ENCODE measurements at places on chromosomes 7 and 10.

DNA sequence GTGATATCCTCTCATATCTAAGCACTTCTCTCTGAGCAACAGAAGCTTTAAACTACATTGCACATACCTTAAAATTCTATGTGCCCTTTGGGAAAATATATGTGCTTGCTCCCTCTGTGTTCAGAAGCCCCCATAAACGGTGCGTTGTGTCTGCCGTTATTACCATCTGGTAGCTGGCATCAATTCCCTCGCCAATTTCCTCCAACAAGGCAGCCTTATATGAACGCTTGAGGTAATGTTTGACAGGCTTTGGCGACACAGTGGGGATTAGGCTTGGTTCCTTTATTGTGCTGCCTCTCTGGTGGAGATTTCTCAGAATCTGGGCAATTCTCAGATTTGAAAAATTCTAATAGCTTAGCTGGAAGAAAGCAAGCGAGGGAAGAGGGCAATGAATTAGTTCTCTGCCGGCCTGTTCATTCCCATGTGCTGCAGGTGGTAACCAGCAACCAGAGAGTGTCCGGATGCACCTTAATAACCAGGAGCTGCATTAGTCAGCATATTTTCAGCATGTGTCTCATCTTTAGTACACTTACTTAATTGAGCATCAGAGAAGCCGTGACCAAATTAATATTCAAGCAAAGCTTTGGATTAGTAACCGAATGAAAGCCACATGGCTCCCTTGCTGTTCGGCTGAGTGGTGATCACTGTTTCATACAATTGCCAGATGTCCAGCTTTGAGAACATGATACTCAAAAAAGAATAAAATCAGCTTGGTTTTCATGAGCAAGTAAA lies 7.3 kb upstream of the PPP1R17 start:
- no peak for DNase-seq

GRCh38 chr7:103962070-103962469 lies 27.4 kb downstream of the RELN start:
- no peak for DNase-seq

DNA sequence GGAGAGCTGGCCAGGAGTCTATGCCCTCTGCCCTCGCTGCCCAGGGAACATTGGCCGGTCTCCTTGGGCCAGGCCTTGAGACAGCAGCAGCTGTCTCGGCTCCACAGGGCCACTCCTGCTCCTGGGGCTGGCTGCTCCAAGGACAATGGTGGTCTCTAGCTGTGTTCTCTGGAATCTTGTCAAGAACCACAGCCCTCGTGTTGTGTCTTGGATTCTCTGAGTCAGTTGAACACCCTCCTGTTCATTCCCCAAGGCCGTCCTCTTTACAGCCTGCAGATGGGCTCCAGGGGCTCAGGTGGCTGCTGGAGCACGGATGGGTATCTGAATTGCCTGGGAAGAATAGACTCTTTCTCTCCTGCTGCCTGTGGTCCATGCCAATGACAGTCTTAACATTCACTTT lies 511.1 kb downstream of the GLRX3 start:
- no peak for DNase-seq

DNA sequence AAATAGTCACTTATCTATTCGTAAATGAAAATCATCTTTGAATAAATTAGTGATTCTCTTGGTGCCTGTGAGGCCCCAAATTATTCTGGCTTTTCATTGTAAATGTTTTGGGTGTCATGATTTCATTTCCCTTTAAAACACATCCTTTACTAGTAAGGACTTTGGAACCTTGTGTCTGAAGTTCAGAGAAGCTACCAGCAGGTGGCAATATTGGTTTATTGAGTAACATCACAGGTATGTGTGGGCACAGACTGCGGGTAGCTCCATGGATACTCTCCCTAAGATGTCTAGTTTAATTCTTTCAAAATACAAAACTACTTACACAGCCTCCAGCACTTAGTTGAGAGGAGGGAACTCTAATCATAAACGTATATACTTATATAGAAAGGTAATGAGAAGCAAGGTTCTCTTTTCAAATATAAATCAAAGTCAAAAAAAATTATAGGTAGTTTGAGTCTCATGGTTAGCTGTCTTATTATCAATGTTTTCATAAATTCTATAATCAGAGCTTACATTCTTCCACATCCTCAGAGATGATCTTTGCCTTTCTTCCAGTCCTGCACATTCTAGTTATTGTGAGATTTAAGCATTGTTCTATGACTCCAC lies 449.6 kb downstream of the GRM8 start:
- DNase-seq: peak; percentile 65

GRCh38 chr7:74672343-74672915 lies 14.9 kb downstream of the GTF2I start:
- no peak for DNase-seq

- DNase-seq: no peak
Observed at GRCh38 chr10:105952153-105952552, 1212.4 kb downstream of the SORCS1 start.

- DNase-seq: no peak
Observed at GRCh38 chr7:39539816-39540215, 26.4 kb upstream of the YAE1 start.

- DNase-seq: no peak
Observed at GRCh38 chr7:3922175-3922635, 621.2 kb downstream of the SDK1 start.

DNA sequence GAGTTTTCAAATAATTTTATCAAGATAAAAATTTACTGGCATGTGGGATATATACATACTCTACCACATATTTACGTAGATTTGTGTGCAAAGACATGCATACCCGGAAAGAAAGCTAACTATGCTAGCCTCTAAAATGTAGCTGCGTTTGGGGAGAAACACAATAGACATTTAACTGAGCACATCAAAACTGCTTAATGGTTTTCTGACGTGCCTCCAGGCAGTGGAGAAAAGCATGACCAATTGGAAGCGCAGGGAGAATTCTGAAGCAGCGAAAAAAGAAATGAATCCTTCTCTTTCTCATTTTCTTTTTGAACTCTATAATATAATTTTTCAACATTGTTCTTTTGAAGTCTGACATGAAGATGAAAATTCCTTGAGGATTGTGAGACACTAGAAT lies 60.3 kb upstream of the LYZL1 start:
- no peak for DNase-seq

- no peak for DNase-seq
Observed at GRCh38 chr10:3852147-3852904, 67.3 kb upstream of the KLF6 start.

DNA sequence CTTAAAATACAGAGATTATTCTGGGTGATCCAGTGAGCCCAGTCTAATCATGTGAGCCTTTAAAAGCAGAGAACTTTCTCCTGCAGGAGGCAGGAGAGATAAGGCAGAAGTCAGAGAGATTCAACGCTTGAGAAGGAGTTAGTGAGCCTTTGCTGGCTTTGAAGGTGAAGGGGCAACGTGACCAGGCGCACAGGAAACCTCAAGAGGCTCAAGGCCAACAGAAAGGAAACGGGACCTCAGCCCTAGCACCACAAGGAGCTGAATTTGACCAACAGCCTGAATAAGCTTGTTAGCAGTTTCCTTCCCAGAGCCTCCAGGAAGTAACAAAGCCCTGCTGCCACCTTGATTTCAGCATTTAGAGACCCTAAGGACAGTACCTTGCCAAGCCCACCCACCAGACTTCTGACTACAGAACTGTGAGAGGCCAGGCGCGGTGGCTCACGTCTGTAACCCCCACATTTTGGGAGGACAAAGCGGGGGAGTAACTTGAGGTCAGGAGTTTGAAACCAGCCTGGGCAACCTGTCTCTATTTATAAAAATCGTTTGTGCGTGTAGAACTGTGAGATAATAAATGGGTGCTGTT lies 87.3 kb upstream of the KAT6B start:
- no peak for DNase-seq

GRCh38 chr7:115066050-115066449 lies 144.2 kb downstream of the MDFIC start:
- no peak for DNase-seq

GRCh38 chr10:29688230-29688661 lies 53.5 kb upstream of the SVIL start:
- DNase-seq: peak; percentile 2

GRCh38 chr10:85926136-85926535 lies 440.5 kb downstream of the GRID1 start:
- DNase-seq: no peak

DNA sequence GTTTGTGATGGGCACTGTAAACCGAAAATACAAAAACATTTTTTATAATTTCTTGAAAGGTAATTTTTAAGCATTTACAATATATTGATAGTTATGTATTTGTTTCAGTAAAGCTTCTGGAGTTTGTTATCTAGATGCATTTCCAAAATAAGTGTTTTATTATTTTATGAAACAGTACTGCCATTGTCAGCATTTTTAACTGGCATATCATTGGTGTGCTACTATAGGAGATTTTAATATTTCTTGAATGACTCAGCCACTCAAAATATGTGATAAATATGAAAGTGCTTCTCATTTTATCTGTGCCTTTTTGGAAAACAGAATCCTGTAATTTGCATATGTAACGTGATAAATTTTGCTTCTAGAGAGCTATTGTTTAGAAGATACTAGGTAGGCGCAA lies 97.9 kb downstream of the ANKIB1 start:
- DNase-seq: no peak

GRCh38 chr7:105662998-105663397 lies 81.7 kb upstream of the EFCAB10 start:
- no peak for DNase-seq

- DNase-seq: no peak
Observed at GRCh38 chr10:43078986-43079273, 2.1 kb downstream of the RET start.

- DNase-seq: no peak
Observed at GRCh38 chr7:40815512-40815911, 680.7 kb downstream of the SUGCT start.

- DNase-seq: no peak
Observed at GRCh38 chr7:10824154-10824553, 149.5 kb upstream of the PHF14 start.

DNA sequence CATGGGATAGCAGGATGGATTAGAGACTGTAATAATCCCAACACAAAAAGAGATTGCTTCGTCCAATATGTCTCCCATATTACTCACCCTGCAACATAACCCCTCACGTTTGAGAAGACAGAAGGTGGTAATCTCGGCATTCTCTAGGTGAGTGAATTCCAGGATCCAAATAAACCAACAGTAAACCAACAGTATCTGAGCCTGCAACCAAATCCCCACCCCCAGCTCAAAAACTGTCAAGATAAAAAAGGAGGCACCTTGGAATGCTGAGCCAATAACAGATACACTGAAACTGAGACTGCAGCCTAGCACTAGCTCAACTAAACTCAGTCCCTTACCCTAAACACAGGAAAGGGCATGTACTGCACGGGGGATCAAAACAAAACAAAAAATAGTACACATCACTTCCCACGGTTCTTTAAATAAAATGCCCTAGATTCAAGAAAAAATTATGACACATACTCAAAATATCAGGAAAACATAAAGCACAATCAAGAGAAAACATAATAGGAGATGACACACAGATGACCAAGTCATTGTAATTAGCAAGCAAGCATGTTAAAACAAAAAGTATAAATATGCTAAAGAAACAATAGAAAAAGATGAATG lies 28.0 kb downstream of the IPMK start:
- DNase-seq: no peak

DNA sequence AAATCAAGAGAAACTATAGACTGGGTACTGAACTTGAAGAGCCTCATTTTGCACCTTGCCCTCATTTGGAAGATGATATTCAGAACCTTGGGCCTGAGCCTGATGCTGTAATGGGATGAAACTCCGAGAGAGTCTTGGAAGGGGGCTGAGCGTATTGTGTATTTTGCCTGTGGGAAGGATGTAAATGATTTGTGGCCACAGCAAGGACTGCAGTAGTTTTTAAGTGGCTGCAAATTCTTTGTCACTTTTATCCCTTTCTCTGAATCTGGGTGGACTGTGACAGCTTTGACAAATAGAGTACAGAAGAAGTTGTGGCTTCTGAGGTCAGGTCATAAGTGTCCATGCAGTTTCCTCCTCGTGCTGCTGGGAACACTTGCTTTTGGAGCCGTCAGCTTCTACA lies 221.2 kb downstream of the ADRA2A start:
- DNase-seq: no peak

DNA sequence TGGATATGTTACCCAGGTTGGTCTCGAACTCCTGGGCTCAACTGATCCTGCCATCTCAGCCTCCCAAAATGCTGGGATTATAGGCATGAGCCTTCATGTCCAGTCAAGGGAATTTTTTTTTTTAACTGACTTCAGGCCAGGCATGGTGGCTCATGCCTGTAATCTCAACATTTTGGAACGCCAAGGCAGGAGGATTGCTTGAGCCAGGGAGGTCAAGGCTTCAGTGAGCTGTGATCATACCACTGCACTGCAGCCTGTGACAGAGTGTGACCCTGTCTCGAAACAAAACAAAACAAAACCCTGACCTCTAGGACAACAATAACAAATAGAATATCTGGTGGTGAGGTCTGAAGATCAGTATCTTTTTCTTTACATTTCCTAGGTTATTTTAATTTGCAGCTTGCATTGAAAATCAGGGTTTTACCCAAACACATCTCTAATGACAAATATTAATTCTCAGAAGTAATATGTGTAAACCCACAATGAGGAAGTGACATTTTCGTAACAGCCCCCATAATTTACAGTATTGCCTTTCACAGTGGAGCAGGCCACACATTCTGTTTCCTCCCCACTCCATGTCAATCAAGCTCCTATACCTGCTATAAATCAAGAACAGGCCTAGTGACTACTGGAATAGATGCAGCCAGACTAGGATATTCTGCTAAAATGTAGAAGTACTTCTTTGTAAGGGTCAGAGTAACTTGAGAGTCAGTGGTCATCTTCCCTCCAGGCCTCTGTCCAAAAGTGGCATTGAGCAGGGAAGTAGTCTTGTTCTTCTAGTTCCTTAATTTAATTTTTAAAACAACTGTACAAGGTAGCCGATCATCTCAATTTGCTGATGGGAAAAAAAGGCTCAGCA lies 43.3 kb upstream of the ECHDC3 start:
- DNase-seq: no peak

- DNase-seq: no peak
Observed at GRCh38 chr10:82206831-82207230, 331.8 kb downstream of the NRG3 start.

DNA sequence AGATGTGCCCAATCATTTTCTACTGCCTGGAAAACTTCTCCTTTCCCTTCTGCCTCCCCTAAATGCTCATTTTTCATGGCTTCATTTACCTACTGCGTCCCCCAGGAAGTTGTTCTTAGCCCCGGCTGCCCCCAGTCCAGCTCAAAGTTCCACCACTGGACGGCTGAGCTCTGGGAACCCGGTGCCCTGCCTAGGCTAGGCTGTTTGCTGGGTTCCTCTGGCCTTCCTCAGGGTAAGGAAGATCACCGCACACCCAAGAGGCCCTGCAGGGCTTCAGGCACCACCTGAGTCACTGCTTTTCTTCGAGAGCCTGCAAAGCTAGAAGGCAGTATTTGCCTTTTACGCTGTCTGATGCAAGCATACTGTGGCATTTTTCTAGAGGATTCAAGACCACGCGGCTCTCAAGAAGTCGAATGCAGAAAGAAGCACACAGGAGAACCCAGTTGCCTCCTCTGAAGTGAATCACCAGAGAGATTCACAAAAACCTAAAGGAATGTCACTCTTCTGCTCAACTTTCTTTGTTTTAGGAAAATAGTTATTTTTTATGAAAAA lies 46.7 kb upstream of the ZMIZ1 start:
- DNase-seq: no peak

Data from DMS79 treated with DMSO at 0.1 percent for 48 hours (cell line).